ENCODE measurements at places on chromosomes 7 and 10. TPM values are rescaled to one million over a fixed set of nuclear protein-coding genes. Genes with fewer than 3 reads are reported as not detected.
A peak's percentile ranks its signal among the peaks of the same experiment; 100 is the strongest.

- no peak for DNase-seq
Observed at GRCh38 chr7:46218461-46219200, 297.6 kb upstream of the IGFBP3 start.

GRCh38 chr10:36194276-36194675, 552.2 kb upstream of the FZD8 start:
- DNase-seq, result no peak

DNA sequence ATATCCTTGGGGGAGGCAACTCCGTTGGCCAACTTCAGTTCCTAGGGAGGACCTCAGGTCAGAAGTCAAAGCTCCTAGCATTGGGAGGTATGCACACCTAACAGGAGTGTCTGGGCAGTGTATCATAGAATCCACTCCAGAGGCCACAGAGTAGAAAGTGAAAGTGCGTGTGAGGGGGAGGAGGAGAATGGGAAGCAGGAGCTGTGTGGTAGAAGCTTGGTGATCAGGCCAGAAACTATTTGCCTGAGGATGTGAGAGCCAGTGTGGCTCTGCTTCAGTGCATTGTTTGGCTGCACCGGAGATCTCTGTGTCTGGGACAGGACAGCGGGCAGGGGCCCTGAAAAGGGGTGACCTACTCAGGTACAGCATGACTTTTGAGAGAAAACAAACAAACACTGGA, 557.4 kb upstream of the VSTM2A start:
- peak; percentile 57 for DNase-seq

DNA sequence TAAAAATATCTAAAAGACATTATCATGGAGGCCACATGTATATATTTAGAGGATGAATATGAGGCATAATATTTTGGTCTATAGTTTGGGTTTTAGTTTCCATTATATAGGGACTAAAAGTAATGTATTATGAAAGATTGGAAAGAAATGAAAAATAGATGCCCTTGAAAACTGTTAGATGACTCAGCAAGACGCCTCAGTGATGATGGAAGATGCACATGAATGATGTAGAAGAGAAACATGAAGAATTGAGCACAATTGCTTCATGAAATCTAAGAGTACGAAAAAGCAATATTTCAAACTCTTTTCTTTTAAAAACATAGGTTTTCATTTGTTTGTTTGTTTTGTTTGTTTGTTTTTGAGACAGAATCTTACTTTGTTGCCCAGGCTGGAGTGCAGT, 89.8 kb downstream of the ARL4A start:
- no peak for DNase-seq

Gene WEE2
- total RNA-seq, result not detected

Gene MSS51
- total RNA-seq, result not detected

- no peak for DNase-seq
Observed at GRCh38 chr10:90644165-90644564, 213.7 kb downstream of the HTR7 start.

Gene DNAJC30
- 2.7 TPM for total RNA-seq

DNA sequence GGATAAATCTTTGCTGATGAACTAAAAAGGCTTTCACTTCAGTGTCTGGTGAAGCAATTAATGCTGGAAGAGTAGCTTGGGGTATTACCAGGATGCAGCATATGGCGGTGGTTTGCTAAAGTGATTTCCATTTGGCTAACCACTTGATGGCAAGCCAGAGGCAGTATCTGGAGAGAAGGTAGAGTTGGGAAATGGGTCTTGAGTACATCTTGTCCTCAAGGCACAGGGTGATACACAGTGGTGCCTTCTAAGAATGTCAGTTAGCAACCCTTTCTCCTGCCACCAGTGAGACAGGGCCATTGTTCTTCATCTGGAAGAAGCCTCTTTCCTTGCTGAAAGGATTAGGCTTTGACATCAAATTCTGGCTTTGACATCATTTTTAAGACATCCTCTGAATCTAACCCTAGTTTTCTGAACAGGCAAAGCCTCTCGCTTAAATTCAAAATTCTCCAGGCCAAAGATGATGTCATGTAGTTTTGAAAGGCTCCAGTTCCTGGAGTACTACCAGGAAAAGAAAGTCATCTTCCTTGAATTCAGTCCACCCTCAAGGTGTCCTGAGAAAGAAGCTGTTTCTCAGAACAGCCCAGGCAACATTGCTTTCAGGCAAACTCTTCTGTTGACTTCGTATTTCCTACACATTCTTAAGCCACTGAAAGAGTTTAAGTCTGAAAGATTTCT, 162.4 kb downstream of the ARID5B start:
- no peak for DNase-seq

DNA sequence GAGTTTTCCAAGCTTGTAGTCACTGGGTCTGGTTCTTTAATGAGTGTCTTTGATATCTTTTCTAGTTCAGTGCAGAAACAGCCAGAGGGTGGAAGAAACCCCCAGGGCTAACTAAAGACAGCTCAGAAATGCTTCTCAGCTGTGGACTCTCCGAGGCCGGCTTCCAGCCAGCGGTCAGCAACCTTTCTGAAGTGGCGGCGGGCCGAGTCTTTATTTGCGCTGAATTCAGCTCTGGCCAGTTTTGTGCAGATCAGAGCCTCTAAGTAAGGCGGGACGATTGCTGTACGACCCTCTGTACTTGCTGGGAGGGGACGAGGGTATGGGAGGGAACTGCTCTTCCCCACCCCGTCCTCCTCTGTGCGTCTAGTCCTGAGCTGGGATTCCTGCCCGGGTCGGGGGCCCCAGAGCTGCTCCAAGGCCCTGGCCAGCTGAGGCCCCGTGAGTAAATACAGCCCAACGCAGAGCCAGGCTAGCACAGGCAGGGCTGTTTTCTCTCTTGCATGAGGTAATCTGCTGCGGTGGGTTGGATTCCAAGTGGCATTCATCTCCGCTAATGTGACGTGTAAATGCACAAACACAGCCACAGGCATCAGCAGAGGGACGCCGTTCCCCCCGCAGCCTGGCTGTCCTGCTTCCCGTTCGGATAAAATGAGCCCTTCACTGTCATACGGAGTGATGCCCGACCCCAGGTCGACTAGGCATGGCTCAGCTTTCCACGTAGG, 159.8 kb downstream of the PIP4K2A start:
- DNase-seq, result no peak

- no peak for DNase-seq
Observed at GRCh38 chr10:112913661-112914287, 36.3 kb upstream of the TCF7L2 start.

Gene HTR7
- 23.6 TPM for total RNA-seq

DNA sequence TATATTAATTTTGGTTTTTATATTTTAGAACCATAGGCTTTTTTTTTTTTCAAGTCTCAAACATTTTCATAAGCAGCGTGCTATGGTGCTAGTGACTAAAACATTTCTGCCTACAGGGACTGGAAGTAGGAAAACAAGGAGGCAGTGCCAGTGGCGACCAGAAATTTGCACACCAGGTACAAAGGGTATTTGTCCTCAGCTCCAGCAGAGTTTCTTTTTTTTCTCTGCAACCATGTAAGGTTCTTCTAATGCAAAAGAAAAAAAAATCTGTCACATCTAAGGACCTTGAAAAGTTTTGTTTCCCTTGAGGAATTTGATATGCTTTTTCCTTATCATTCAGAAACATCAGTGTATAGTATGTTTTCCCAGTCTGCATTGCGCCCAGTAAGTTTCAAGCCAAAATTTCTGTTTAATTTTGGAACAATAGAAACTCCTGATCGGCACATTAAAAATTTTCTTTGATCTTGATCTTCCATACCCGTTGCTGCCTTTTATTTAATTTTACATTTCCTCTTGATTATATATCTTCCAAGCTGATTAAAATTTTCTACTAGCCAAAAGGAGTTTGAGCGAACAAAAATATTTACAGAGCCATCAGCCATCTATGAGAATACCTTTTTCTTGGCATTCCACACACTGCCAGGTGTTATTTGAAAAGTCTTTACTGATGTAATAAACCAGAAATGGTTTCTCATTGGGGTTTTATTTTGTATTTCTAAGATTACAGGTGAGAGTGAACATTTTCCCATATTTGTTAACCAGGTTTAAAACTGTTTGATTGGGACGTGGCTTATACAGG, 956 bp upstream of the KLHDC10 start:
- DNase-seq, result no peak

Gene OR2A12
- total RNA-seq, result not detected

DNA sequence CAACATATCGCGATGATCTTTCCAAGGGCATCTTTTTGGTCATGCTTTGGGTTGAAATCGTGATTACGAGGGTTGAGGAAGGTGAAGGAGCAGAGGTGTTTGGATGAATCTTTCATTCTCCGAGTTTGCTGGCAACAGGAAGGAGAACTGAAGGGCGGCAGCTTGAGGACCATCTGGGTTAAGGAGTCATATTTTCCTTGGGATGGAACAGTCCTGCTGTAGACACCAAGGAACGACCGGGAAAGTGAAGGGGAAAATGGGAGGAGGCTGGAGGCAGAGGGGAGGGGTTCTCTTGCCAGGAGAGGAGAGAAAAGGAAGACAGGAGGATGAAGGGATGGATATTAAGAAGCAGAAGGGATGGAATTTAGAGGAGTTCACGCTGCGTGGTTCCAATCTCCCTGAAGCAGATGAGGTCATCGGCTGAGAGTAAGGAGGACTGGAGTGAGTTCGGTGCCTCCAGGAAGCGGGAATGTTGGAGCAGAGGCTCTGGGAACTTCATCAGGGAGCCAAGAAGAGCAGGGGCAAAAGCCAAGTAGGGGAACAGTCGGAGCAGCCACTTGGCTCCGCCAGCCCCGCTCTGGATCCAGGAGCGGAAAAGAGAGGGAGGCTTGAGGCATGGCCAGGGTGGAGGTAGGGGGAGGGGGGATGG, 116.6 kb upstream of the GALNT17 start:
- no peak for DNase-seq

DNA sequence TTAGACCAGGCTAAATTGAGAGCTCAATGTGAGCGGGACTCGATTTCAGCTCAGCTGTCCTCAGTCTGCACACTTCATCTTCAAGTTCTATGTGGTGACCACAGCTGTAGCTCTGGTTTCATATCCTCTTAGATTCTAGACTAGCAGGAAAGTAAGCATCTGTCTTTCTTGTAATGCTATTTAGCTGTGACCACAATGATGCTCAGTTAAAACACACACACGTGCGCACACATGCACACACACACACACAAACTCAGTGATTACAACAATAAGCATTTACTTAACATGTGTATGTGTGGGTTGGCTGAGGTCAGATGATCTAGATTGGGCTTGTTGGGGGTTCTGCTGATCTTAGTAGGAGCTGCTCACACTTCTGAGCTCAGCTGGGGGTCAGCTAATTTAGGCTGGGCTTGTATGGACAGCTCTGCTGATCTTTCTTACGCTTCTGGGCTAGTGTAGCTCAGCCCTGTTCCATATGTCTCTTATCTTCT, 82.5 kb downstream of the ZNF365 start:
- DNase-seq, result peak; percentile 12

DNA sequence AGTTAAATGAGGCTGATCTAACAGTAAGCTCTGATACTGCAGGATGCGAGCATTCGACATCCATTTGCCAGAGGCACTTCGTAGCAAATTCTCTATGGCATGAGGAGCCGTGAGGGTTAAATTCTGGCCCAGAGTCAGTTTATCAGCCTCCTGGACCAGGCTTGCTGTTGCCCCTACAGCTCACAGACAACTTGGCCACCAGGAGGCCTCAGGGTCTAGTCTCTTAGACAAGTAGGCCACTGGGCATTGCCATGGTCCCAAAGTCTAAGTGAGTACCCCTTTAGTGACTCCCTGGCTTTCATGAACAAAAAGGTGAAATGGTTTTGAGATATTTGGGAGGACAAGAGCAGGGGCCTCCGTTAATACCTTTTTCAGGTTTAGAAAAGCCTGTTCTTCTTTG, 178.0 kb upstream of the MBL2 start:
- DNase-seq, result no peak

GRCh38 chr10:2989292-2989947, 77.9 kb upstream of the PFKP start:
- DNase-seq, result no peak

All from H4 (cell line).